ENCODE measurements at places on chromosomes 5 and 9.
A peak's percentile ranks its signal among the peaks of the same experiment; 100 is the strongest.

GRCh38 chr5:123937230-123937629 is 425.3 kb downstream of the CSNK1G3 start:
- no peaks in the 10 kb centered on the region for H3K4me1 ChIP-seq
- DNase-seq, result peak; percentile 68
- H3K27me3 ChIP-seq, result no peaks in the 10 kb centered on the region
- H3K4me3 ChIP-seq, result no peak overlapping the region
- H3K36me3 ChIP-seq, result no peaks in the 10 kb centered on the region

DNA sequence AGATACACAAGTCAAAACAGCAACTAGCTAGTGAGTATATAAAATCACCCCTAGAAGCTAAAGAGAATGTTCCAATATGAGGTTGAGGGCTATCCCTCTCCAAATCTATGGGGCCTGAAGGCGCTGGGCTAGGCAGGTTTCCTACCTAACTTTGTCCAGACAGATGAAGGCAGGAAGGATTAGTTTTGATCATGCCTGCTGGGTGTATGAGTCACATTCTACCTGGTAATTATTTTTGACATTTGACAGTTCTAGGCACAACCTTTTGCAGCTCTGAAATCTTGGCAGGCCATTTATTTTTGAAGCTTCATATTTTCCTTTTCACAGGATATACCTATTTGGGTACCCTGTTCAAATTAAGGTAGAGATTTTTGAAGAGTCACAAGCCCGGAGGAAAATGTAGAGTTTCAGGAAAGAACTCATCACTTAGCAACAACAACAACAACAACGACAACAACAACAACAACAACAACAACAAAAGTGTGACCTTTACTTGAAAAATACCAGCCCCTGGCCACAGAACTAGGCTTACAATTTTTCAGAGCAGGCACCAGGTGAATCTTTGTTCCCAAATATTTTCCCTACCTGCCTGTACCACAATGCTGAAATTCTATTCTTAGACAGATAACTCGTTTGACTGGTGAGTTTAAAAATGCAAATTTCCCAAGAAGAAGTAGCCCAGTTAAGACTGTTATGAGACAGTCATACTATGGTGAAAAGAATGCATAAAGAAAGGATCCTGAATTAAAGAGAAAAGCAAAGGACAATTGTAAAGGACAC is 175.5 kb upstream of the TUT7 start:
- no peak for DNase-seq
- H3K27ac ChIP-seq, result no peak overlapping the region
- no peak overlapping the region for H3K4me3 ChIP-seq
- H3K27me3 ChIP-seq, result no peaks in the 10 kb centered on the region
- peaks cover 24% of the 10 kb centered on the region for H3K4me1 ChIP-seq
- no peaks in the 10 kb centered on the region for H3K36me3 ChIP-seq

GRCh38 chr9:96014078-96014477 is 138.6 kb downstream of the ERCC6L2 start:
- no peak overlapping the region for H3K27ac ChIP-seq
- H3K4me3 ChIP-seq, result no peak overlapping the region
- DNase-seq, result no peak
- H3K36me3 ChIP-seq, result peaks cover 17% of the 10 kb centered on the region

DNA sequence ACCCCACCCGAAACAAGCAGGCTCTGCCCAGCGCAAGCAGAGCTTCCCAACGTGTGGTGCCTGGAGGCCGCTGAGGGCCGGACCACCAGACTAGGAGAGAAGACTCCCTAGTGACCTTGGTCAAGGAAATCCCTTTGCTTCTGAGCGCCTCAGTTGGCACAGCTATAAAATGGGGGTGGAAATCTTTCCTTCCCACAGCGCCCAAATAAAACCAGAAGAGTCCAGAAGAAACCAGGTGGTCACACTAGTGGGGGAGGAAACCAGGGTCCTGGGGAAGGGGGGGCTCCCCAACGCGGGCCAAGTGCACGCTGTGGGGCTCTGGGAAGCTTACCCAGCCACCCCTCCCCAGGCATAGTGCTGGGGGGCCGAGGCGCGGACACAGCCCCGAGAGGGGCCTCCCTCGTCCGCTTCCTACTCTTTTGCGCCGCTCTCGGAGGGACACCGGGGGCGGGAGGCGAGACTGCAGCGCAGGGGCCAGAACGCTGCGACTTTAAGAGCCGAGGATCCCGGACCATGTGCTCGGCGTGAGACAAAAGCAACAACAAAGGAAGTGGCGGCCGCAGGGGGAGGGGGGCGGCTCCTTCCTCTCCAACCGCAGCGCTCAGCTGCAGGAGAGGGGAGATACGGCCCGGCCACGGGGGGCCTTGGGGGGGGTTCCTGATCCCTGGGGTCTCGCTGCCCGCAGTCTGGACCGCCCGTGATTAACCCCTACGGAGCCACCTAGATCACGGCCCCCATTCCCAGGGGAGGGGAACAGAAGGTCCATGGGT is 885 bp downstream of the RNF44 start:
- peak overlapping the region; percentile 98 for H3K4me3 ChIP-seq
- peak; percentile 92 for DNase-seq
- no peaks in the 10 kb centered on the region for H3K27me3 ChIP-seq
- H3K27ac ChIP-seq, result peak overlapping the region; percentile 90
- peaks cover 11% of the 10 kb centered on the region for H3K4me1 ChIP-seq

DNA sequence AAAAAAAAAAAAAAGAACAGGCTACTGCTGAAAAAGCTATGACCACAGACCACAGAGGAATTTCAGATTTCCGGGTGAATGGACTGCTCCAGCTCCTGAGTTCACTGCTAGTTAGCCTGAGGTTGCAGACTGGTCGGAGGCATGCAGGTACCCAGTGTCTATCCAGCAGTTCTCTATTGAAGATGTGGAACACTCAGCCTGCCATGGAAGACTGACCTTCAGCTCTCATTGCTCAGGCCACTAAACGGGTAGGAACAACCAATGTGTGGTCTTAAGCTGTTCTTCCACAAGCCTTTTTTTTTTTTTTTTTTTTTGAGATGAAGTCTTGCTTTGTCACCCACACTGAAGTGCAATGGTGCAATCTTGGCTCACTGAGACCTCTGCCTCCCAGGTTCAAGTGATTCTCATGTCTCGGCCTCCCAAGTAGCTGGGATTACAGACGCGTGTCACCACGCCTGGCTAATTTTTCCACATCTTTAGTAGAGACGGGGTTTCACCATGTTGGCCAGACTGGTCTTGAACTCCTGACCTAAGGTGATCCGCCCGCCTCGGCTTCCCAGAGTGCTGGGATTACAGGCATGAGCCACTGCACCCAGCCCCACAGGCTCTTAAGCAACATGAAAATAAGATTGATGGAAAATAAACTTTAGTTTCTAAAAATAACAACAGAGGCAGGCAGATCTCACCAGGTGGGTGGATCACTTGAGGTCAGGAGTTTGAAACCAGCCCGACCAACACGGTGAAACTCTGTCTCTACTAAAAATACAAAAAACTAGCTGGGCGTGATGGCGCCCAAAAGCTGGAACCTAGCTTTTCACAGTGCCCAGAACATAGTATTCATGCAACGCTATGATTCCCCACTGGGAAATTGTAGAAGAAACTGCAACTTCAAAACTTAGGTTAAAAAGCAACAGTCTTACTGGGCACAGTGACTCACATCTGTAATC is 20.0 kb upstream of the NPM1 start:
- H3K27me3 ChIP-seq, result peaks cover 8% of the 10 kb centered on the region
- H3K27ac ChIP-seq, result no peak overlapping the region
- no peaks in the 10 kb centered on the region for H3K36me3 ChIP-seq
- H3K4me3 ChIP-seq, result no peak overlapping the region
- DNase-seq, result peak; percentile 40
- no peaks in the 10 kb centered on the region for H3K4me1 ChIP-seq

DNA sequence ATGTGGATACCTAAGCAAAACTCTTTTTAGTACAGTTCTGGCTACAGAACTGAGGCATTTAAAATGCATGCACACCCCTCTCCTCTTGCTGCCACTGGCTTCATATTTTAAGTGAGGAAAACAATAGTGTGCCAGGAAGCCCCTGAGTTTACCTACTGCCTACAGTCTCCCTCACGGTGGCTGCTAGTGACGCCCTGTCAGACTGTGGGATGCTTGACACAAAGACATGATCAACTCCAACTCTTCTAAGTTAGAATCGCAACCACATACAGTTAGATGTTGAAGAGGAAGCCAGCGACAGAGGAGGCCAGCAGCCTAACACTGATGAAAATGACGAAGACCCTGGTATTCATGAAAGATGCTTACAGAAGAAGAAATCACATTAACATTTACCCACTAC is 1.3 kb downstream of the SEC16A start:
- H3K27me3 ChIP-seq, result no peaks in the 10 kb centered on the region
- peak; percentile 27 for DNase-seq
- H3K4me3 ChIP-seq, result peak overlapping the region; percentile 99

- no peak overlapping the region for H3K27ac ChIP-seq
- no peak overlapping the region for H3K4me3 ChIP-seq
- no peak for DNase-seq
- peaks cover 28% of the 10 kb centered on the region for H3K27me3 ChIP-seq
- H3K36me3 ChIP-seq, result no peaks in the 10 kb centered on the region
Observed at GRCh38 chr5:38189081-38189504, 69.3 kb upstream of the EGFLAM start.

- H3K4me3 ChIP-seq, result no peak overlapping the region
- no peaks in the 10 kb centered on the region for H3K27me3 ChIP-seq
- H3K27ac ChIP-seq, result no peak overlapping the region
- DNase-seq, result no peak
- no peaks in the 10 kb centered on the region for H3K36me3 ChIP-seq
Observed at GRCh38 chr9:87694236-87694755, 31.6 kb upstream of the CTSL start.

DNA sequence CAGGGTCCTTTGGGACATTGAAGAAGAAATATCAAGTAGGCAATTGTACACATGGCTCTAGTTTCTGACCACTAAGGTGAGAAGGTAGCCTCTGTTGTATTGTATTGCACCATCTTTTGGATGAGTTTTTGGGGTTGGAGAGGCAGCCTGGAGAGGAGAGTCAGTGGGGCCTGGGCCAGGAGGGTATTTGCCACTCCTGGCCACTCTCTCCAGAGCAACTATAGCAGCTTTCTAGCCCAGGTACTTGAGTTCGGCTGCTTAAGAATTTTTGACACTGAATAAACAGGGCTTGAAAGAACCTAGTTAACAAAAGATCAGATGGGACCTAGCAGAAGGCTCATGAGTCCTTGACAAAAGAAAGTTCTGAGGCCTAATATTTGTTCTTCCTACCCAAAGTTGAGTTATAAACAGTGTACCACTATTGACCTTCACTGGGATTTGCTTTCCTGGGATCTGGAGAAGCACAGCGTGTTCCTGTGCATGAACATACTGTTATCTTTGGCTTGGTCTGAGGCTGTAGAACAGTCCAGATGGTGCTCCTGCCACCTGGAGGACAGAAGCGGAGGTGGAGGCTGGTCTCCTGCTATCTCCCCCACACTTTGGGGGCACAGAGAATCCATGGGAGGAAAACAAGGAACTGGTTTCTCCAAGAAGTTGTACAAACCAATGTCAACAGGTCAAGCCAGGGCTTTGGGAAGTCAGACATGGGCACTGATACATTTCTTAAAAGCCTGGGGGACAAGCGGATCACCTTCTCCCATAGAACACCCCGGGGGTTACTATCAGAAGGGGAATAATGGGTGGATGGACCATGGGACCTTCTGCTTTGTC is 110.4 kb upstream of the LIFR start:
- DNase-seq, result peak; percentile 51
- no peak overlapping the region for H3K4me3 ChIP-seq
- H3K4me1 ChIP-seq, result no peaks in the 10 kb centered on the region

- H3K4me3 ChIP-seq, result no peak overlapping the region
- DNase-seq, result peak; percentile 7
- no peak overlapping the region for H3K27ac ChIP-seq
- no peaks in the 10 kb centered on the region for H3K27me3 ChIP-seq
- H3K4me1 ChIP-seq, result no peaks in the 10 kb centered on the region
Observed at GRCh38 chr9:107540164-107540561, 50.6 kb upstream of the KLF4 start.

DNA sequence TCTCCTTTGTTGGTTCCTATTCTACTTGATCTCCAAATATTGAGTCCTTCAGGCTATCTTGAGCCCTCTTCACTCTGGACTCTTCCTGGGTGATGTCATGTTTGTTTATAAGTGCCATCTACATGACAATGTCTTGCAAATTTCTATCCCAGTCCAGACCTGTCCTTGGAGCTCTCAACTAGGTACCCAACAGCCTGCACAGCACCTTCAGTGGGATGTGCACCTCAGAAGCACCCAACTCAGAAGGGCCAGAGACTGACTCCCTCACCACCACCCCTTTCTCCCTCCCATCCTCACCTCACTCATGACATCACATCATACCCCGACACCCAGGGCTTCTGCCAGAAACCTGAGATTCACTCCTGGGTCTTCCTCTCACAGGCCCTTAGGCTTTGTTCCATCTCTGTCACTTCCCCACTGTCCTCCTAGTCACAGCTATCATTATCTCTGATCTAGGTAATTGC is 14.4 kb downstream of the TXN start:
- no peak overlapping the region for H3K27ac ChIP-seq
- H3K36me3 ChIP-seq, result peaks cover 46% of the 10 kb centered on the region
- peaks cover 4% of the 10 kb centered on the region for H3K4me1 ChIP-seq
- DNase-seq, result no peak

- H3K36me3 ChIP-seq, result no peaks in the 10 kb centered on the region
- peak overlapping the region; percentile 29 for H3K27ac ChIP-seq
- no peak overlapping the region for H3K4me3 ChIP-seq
- DNase-seq, result peak; percentile 68
- H3K4me1 ChIP-seq, result peaks cover 23% of the 10 kb centered on the region
Observed at GRCh38 chr5:126811515-126812198, 34.7 kb downstream of the LMNB1 start.

- DNase-seq, result no peak
- H3K4me1 ChIP-seq, result no peaks in the 10 kb centered on the region
- no peak overlapping the region for H3K4me3 ChIP-seq
Observed at GRCh38 chr5:61479850-61480614, 148.0 kb downstream of the ZSWIM6 start.

DNA sequence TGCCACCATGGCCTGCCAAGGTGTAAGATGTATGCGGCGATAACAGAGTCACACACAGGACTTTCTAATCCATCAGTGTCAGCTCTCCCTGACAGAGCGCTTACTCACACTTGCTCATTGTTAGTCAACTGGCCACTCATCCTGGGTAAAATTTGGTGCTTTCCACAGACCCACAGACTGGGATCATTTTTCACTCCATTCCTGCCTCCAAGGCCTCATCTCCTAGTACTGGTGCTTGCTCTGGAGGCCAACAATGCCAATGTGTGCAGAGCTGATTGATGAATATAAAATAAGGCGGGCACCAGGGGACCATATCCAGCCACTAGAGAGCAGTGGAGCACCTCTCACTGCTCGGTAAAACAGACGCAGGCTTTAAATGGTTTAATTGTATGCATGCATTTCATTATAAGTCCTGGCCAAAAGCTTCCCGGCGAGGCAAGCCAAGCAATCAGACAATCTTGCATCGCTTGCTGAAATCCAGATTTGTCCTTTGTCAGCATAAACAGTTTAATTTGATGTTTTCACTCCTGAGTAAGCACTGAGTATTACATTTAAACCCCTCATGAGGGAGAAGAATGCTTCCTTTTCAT is 22.3 kb downstream of the PSMB7 start:
- H3K27ac ChIP-seq, result peak overlapping the region; percentile 82
- no peaks in the 10 kb centered on the region for H3K27me3 ChIP-seq
- H3K4me1 ChIP-seq, result peaks cover 55% of the 10 kb centered on the region
- peak; percentile 96 for DNase-seq
- 0 out of 2 replicates have a peak, but pooled peaks cover 7% of the 10 kb centered on the region for H3K36me3 ChIP-seq
- H3K4me3 ChIP-seq, result peak overlapping the region; percentile 25
